ENCODE measurements at places on chromosomes 4 and X. TPM values are rescaled to one million over a fixed set of nuclear protein-coding genes. Genes with fewer than 3 reads are reported as not detected.

DNA sequence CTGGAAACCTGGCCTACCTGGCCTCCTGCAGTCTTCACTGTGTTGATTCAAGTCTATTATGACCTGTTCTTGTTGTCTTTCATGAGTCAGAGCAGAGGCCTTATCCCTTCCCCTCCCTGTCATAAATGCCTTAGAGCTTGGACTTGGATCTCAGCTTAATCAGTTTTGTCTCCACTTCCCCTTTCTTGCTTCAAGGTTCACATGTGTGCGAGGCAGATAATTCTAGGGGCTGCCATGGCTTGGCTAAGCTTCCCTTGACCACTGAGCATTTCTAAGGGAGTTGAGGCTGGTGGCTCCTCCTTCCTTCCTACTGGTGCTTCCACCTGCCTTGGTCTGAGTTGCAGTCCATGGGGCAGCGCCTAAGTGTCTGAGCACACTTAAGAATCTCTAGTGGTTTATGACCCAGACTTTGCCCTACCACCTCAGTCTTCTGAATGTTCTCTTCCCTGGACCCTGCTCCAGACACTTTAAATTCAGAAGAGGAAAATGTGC is 1.7 kb upstream of the HEPH start:
- H3K36me3 ChIP-seq, result no peaks in the 10 kb centered on the region
- no peak overlapping the region for H3K27ac ChIP-seq
- peaks cover 3% of the 10 kb centered on the region for H3K4me1 ChIP-seq
- DNase-seq, result no peak

DNA sequence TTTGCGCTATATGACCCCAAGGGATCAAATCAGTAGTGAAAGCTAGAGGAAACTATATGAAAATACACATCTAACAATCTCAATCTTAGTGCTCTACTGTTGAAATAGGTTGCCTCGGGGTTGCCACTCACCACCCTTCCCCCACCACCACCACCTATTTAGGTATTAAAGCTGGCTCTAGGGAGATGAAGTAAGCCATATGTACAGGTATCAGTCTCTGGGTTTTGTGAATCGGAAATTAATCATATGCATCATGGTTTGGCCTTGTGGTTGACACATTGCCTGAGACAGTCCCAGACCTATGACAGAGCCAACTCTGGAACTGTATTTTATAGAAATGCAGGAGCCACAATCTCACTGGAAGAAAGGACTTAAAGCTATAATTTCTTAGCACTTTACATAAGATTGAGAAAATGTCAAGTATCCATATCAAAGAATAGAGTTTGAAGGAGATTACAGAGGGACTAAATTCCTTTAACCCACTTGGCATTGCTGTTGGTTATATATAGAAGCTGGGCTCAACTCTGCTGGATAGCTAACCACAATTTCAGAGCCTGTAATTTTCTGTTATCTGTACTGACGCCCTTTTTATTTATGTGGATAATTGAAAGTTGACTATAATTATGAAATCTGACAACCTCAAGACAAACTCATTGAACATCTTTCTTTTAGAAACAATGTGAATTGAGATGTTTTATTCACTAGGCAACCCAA is 26.7 kb upstream of the BMP2K start:
- H3K4me1 ChIP-seq, result no peaks in the 10 kb centered on the region
- no peak for DNase-seq
- H3K27me3 ChIP-seq, result no peaks in the 10 kb centered on the region
- no peak overlapping the region for H3K4me3 ChIP-seq

PLAC1 gene
- not detected for total RNA-seq

DNA sequence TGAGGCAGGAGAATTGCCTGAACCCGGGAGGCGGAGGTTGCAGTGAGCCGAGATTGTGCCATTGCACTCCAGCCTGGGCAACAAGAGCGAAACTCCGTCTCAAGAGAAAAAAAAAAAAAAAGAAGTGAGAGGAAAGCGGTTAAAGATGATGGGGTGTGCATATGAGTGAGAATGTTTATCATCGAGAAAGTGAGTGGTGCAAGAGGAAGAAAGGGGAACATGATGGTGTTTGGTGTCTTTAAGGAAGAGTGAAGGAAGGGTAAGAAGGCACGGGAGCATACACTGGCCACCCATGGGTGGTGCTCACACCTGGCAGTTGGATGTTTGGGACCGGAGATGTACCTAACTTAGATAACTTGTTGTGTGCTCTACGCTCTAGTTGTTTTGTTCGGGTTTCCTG is 62.2 kb downstream of the STOX2 start:
- DNase-seq, result no peak
- H3K27ac ChIP-seq, result no peak overlapping the region
- H3K36me3 ChIP-seq, result no peaks in the 10 kb centered on the region

TRIML2 gene
- total RNA-seq, result not detected

GLUD2 gene
- total RNA-seq, result 1.7 TPM

- no peak overlapping the region for H3K27ac ChIP-seq
- H3K36me3 ChIP-seq, result no peaks in the 10 kb centered on the region
- H3K27me3 ChIP-seq, result no peaks in the 10 kb centered on the region
Measured at GRCh38 chrX:116384406-116384954, 51.9 kb upstream of the SLC6A14 start.

TXK gene
- total RNA-seq, result 7.0 TPM

HPGDS gene
- total RNA-seq, result 26.4 TPM

GRCh38 chr4:2008921-2009650 is at the start of gene NELFA:
TSS of gene NELFA (minus strand) at chr4:2008974. CDS start at chr4:2008959, 15 bp downstream.
- H3K4me3 ChIP-seq, result peak within 1 kb of the TSS; percentile 84
- H3K36me3 ChIP-seq, result peaks cover 22% of the 10 kb centered on the region
- peak; percentile 98 for DNase-seq
- H3K4me1 ChIP-seq, result peaks cover 26% of the 10 kb centered on the region
- no peaks in the 10 kb centered on the region for H3K27me3 ChIP-seq

P2RY10 gene
- total RNA-seq, result not detected

DNA sequence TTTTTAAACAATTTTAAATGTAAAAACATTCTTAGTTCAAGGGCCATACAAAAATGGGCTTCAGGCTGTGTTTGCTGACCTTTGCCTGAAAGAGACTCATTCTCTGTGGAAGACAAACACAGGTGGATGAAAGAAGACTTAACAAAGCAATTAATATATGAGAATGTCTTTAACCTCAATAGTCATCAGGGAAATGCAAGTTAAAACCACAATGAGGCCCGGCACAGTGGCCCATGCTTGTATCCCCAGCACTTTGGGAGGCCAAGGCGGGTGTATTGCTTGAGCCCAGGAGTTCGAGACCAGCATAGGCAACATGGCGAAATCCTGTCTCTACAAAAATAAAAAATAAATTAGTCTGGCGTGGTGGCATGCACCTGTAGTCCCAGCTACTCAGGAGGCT is 7.1 kb upstream of the SMARCA1 start:
- no peaks in the 10 kb centered on the region for H3K4me1 ChIP-seq
- no peak for DNase-seq
- H3K36me3 ChIP-seq, result no peaks in the 10 kb centered on the region
- no peaks in the 10 kb centered on the region for H3K27me3 ChIP-seq
- H3K4me3 ChIP-seq, result no peak overlapping the region
- no peak overlapping the region for H3K27ac ChIP-seq

TRPC3 gene
- not detected for total RNA-seq

- no peaks in the 10 kb centered on the region for H3K36me3 ChIP-seq
- no peaks in the 10 kb centered on the region for H3K4me1 ChIP-seq
- H3K27me3 ChIP-seq, result no peaks in the 10 kb centered on the region
- H3K27ac ChIP-seq, result no peak overlapping the region
Measured at GRCh38 chr4:4480685-4481398, 61.0 kb downstream of the STX18 start.

APELA gene
- not detected for total RNA-seq

DNA sequence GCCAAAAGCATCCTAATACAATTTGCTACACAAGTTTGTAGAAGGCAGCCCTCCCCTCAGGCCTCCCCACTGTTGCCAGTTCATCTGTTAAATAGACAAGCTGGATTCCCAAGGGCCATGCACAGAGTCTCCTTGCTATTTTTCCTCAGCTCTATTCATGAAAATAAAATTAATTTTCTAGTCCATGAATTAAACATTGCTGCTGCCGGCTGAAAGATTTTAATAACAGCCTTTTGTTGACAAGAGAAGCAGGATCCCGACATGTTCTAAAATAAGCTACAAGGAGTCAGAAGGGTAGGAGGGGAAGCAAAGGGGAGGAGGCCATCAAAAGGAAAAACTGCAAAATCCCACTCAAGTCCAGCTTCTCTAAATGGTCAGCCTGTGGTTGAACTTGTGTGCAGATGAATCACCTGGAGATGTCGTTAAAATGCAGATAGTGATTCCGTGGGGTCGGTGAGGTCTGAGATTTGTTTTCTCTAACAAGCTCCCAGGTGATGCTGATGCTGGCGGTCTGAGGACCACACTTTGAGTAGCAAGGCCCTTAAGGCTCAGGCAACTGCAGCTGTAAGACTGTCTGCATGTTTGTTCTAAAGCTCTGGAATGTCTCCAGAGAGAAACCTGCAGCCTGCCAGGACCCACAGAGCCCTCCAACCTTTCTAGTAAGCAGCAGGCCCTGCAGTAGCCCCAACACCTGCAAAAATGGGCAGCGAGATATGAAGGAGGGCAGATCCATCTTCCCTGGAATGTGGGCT is 9.4 kb downstream of the SCD5 start:
- no peaks in the 10 kb centered on the region for H3K36me3 ChIP-seq
- no peaks in the 10 kb centered on the region for H3K27me3 ChIP-seq
- H3K27ac ChIP-seq, result no peak overlapping the region

- H3K36me3 ChIP-seq, result peaks cover 25% of the 10 kb centered on the region
- peak overlapping the region; percentile 97 for H3K27ac ChIP-seq
- no peaks in the 10 kb centered on the region for H3K27me3 ChIP-seq
- DNase-seq, result no peak
- H3K4me3 ChIP-seq, result peak overlapping the region; percentile 81
Measured at GRCh38 chr4:675036-675882, 917 bp downstream of the MYL5 start.

- peaks cover 70% of the 10 kb centered on the region for H3K36me3 ChIP-seq
- peak; percentile 34 for DNase-seq
- H3K27ac ChIP-seq, result no peak overlapping the region
- H3K4me1 ChIP-seq, result peaks cover 13% of the 10 kb centered on the region
Measured at GRCh38 chr4:143202824-143203223, 18.1 kb downstream of the USP38 start.

DNA sequence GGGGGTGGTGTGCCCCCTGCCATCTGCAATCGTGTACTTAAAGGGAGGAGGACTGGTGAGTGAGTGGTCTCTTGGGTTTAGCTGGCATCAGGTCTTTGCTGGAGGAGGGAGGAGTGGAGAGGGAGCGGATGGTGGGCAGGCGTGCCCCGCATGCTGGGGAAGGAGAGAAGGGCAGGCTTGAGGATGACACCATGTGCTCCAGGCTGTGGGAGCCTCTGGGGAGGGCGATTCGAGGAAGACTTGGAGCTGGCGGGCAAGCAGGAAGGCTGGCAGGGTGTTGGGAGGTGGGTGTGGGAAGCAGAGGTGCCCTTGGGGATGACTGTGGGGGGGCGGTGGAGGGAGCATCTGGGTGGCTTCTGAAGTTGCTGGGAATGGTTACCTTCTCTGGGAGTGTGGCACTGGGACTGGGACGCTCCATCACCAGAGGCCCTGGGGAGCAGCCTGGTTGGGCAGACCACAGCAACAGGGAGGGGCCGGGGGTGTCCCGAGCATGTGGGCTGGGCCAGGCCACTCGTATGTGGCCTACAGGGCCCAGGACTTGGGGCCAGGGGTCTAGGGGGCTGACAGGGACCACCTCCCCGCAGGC is 30.8 kb upstream of the AFAP1 start:
- H3K4me3 ChIP-seq, result peak overlapping the region; percentile 11
- no peaks in the 10 kb centered on the region for H3K36me3 ChIP-seq
- H3K27ac ChIP-seq, result peak overlapping the region; percentile 82
- H3K27me3 ChIP-seq, result no peaks in the 10 kb centered on the region

DNA sequence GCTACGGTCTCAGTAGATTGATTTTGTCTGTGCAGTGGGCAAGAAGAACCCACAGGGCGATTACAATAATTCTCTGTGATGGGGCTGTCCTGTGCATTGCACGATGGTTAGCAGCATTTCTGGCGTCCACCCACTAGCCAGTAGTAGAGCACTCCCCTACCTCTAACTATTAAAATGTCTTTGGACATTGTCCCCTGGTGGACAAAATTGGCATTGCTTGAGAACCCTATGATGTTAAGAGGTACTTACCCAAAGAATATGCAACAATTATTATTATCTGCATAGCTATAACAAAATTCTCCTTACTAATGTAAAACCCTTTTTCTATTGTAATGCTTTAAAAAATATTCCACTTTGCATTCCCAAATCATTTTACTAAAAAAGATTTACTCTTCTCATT is 109.5 kb upstream of the VCX3A start:
- no peak overlapping the region for H3K27ac ChIP-seq

PFKFB1 gene
- 2.0 TPM for total RNA-seq

DNA sequence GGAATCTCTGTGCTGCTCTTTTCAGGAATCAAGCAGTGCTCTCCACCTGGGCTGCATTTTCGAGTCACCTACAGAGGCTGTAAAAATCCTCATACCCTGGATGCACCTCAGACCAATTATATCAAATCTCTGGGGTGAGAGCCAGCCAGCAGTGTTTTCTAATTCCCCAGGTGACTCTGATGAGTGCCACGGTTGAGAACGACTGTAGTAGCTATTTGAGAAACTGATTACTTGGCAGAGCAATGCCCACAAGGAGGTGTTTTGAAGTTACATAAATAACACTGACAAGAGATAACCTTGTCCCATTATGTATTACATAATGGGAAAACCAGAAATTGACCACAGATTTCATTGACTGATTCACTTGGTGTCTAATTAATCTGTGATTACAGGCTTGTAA is 46.8 kb downstream of the CLCN4 start:
- no peak overlapping the region for H3K27ac ChIP-seq
- no peaks in the 10 kb centered on the region for H3K27me3 ChIP-seq
- no peaks in the 10 kb centered on the region for H3K4me1 ChIP-seq
- H3K4me3 ChIP-seq, result no peak overlapping the region
- DNase-seq, result no peak

DNA sequence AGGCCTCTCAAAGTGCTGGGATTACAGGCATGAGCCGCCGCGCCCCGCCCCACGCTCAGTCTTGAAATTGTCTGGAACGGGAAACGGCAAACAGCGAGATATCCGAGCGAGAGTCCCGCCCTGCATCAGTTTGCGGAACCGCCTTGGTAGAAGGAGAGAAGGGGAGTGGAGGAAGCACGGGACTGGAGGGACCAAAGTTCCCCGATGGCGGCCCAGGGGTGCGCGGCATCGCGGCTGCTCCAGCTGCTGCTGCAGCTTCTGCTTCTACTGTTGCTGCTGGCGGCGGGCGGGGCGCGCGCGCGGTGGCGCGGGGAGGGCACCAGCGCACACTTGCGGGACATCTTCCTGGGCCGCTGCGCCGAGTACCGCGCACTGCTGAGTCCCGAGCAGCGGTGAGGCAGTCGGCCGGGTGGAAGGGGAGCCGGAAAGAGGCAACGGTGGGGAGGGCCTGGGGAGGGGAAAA is at the start of gene BST1:
BST1 (plus strand) TSS at position 125 of the 463 bp plus-strand sequence; CDS start at position 205, 80 bp downstream.
- peak within 1 kb of the TSS; percentile 59 for H3K4me3 ChIP-seq
- H3K27me3 ChIP-seq, result no peaks in the 10 kb centered on the region
- peak; percentile 64 for DNase-seq
- no peaks in the 10 kb centered on the region for H3K36me3 ChIP-seq

Measured in stomach (tissue), 19 donors.